Choroid plexus epithelial cell (primary cell): ENCODE measurements at places on chromosomes 1 and 21.

- no peak for DNase-seq
These were observed 399.2 kb downstream of the PTBP2 start for GRCh38 chr1:97120806-97121205.

- DNase-seq: no peak
These were observed 1.2 kb downstream of the RUSC1 start for GRCh38 chr1:155321639-155322503.

- DNase-seq: no peak
These were observed 268.0 kb downstream of the PTGER3 start for GRCh38 chr1:70779571-70779970.

GRCh38 chr1:63703701-63704107 is 70.1 kb upstream of the ROR1 start:
- no peak for DNase-seq

GRCh38 chr1:1678581-1679380 is 13.8 kb downstream of the SLC35E2B start:
- no peak for DNase-seq

- no peak for DNase-seq
These were observed 84.8 kb downstream of the COP1 start for GRCh38 chr1:176122282-176122681.

DNA sequence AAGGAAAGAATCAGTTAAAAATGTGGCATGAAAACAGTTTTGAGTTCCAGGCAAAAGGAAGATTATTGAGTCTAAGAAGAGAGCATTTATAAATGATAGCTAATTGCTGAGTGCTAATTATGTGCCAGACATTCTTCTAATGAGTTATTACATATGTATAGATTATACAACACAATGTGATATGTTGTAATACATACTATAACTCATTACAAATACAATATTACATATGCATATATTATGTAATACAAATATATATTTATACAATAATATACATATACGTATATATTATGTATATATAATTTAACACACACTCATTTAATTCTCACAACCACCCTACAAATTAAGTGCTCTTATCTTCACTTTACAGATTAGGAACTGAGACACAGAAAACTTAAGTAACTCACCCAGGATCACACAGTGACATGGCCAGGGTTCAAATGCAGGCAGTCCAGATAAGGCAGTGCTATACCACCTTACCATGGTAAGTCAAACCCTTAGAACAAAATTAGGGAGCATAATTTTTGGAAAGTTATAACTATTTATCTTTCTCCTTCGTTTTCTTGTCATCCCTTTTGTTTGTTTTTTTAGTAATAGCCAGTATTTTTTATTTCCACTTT is 4.0 kb downstream of the SORT1 start:
- DNase-seq: no peak

GRCh38 chr21:42308161-42308913 is 6.9 kb downstream of the TFF3 start:
- no peak for DNase-seq

DNA sequence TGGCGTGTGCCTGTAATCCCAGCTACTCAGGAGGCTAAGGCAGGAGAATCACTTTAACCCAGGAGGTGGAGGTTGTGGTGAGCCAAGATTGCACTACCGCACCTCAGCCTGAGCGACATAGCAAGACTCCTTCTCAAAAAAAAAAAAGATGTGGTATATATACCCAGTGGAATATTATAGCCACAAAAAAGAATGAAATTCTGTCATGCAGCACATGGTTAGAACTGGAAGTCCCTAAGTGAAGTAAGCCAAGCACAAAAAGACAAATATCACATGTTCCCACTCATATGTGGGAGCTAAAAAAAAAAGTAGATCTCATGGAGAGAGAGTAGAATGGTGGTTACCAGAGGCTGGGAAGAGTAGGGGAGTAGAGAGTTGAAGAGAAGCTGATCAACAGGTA is 18.7 kb downstream of the PSMB4 start:
- no peak for DNase-seq

GRCh38 chr1:22283596-22283995 is 140.7 kb upstream of the WNT4 start:
- DNase-seq: no peak

DNA sequence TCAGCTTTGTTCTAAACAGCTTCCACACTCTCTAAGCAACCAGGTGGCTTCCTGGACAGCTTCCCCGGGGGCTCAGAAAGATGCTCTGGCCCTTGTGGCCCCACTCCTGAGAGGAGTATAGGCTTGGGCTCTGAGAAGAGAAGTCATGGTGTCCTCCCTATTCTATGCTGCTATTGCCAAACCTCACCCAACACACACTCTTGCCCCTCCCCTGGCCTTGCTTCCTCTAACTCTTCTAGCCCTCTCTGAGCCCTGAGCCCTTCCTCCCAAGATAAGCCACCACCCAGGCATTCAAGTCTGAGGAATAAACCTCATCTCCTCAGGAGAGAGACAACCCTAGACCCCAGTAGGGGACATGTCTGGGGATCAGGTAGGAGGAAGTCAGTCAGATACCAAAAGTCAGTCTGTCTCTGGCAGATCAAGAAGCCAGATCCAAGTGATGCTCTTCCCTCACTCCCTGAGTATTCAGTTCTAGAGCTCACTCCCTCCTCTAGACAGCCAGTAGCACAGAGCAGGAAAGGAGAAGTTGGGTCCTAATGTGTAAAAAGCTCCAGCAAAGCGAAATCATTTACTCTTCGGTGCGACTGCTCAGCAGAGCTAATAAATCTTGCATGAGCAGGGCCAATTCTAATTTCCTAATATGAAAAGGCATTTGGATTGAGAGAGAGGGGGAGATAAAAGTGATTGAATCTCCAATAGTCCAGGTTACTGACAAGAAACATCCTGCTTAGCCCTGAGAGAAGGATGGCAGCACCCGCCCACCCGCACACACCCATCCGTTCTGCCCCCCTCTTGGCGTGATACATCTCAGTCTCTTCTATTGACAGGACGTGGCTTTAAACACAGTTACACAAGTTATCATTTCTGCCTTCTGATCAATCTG is 50.5 kb downstream of the DMAP1 start:
- DNase-seq: no peak

GRCh38 chr1:189686288-189686687 is 791.4 kb downstream of the BRINP3 start:
- DNase-seq: no peak

GRCh38 chr1:172971241-172971640 is 79.5 kb downstream of the TNFSF18 start:
- DNase-seq: no peak

DNA sequence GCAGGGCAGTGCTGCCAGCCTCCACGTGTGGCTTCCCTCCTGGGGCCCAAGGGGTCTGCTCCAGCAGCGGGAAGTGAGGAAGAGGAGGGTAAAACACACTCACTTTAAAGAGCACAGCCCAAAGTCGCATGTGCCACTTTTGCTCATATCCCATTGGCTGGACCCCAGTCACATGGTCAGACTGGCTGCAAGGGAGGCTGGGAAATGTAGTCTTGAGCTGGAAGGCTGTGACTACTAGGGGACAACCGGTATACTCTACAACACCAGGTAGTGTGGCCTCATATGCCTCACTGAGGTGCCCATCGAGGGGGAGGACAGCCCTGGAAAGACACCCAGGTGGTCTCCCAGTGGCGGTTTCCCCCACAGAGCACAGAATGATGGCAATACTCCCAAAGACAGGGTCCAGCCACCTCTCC is 45.2 kb downstream of the CAMK2N1 start:
- DNase-seq: peak; percentile 63

DNA sequence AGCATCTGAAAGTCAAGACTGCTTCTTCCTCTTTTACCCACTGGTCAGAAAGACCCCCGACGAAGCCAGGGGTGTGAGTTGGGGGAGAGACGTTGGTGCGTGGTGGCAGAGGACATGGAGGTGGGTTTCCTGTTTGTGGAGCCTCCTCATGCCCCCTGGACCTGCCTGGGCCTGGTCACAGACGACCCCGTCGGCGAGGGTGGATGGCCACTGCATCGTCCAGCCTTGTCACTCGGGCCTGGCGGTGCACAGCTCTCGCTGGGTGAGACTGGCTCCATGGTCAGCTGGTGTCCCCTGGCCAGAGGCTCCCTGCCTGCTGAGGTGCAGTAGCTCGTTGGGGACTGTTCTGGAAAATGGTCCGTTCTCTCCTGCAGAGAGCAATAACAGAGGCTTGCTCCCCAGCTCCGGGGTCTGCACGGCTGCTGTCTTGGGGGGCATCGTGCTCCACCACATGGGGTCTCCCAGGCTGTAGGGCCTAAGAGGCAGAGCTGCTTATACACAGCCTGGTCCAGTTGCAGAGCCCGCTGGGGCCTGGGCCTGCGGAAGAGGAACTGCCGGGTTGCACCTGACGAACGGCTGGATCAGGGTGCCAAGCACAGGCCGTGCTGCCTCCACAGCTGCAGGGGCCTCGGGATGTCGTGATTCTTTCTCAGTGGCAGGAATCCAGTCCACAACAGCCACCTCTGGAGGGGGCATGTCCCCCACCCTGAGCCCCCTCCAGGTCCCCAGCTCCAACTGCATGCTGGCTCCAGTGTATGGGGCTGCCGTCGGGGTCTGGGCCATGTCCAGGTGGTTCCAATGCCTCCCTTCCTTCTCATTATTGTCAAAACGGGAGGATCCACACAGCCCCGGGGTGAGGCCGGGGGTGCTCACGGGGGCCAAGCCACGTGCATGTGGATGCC is 18.0 kb upstream of the ACTRT2 start:
- DNase-seq: no peak

DNA sequence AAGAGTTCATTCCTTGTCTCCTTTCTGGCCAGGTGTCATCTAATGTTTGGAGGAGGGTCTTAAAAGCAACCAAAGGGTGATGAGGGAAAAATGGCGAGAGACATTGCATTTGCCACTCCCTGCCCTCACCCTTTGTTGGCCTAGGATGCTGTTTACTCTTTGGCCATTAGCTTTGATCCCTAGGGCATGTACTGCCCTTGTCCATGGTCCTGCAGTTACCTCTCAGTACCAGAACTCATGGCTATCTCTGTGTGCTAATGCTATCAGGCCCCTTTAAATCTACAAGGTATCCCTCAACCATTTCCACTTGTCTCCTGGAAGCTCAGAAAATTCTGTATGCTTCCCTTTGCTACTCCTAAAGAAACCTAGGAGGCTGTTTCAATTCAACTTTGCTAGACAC is 424.8 kb upstream of the PLXNA2 start:
- DNase-seq: peak; percentile 1

- DNase-seq: no peak
These were observed 1.0 kb upstream of the PPIH start for GRCh38 chr1:42657201-42657600.

GRCh38 chr21:33937146-33937545 is 21.5 kb upstream of the ATP5PO start:
- DNase-seq: no peak

DNA sequence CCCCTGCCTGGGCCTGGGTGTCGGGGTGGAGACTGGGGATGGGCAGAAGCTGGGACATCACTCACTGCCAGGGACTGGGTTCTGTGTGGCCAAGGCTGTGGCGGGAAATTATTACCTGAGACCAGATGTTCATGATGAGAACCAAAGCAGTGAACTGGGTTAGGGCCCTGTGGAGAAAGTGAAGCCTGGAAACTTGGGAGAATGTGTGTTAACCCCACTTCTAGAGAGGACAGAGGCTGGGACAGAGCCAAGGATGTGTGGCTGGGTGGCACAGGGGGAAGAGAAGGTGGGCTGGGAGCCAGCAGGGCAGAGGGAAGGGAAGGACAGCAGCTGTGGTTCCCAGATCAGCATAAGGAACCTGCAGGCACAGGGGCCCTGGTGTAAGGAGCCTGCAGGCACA is 31.3 kb downstream of the CNIH3 start:
- no peak for DNase-seq

DNA sequence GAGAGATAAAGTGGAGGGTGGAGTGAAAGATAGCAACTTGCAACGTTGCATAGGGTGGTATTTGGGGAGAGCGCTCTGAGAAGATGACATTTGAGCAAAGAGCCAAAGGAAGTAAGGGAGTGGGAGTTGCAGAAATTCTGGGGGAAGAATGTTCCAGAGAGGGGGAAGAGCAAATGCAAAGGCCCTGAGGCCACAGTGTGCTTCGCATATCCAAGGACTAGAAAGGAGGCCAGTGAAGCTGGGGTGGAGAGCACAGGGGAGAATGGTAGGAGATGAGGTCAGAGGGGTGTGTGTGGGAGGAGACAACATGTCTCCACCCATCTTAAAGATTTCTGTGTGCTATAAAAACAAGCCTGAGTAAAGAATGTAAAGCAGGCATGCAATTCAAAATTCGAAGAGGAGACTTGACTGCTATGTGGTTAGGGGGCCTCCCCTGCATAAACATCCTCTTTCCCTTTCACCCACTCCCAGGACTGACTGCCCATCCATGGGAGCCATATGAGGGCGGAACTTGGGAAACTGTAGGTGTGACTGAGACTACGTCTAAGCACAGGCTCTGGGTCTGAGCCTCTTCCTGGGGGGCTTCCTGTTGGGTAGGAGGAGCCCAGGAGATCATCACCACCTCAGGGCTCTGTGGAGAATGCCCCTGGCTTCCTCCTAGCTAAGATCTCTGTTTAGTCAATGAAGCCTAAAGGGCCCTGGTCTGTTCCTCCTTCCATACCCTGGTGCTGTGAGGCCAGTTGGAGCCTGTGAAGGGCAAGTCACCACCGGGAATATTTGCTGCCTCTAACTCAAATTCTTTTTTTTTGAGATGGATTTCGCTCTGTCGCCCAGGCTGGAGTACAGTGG is 2.9 kb upstream of the CLIC4 start:
- DNase-seq: peak; percentile 95

DNA sequence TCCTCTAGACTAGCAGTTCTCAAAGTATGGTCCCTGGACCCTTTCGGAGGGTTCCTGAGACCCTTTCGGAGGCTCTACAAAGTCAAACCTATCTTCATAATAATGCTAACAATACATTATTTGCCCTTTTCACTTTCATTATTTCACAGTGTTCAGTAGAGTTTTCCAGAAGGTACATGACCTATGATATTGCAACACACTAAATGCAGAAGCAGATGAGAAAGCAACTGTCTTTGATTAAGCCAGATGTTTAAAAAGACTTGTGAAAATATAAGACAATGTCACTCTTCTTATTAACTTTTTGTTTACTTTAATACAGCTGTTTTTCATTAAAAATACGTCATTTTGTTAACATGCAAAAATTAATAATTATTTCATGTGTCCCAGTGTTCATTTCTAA is 5.8 kb downstream of the KCNJ10 start:
- no peak for DNase-seq

- DNase-seq: no peak
These were observed 16.6 kb downstream of the IPO9 start for GRCh38 chr1:201845331-201846083.

GRCh38 chr1:82225421-82226185 is 424.9 kb downstream of the ADGRL2 start:
- DNase-seq: peak; percentile 56

GRCh38 chr1:37629726-37630425 is 4.8 kb downstream of the RSPO1 start:
- no peak for DNase-seq

DNA sequence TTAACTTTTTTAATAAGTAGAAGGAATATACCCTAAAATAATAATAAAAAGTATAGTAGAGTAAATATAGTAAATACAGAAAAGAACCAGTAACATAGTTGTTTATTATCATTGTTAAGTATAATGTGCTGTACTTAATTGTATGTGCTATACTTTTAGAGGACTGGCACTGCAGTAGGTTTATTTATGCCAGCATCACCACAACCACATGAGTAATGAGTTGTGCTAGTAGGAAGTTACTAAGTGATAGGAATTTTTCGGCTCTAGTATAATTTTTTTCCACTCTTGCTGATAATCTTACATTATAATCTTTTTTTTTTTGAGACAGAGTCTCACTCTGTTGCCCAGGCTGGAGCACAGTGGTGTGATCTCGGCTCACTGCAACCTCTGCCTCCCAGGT is 71.6 kb downstream of the IVNS1ABP start:
- no peak for DNase-seq
